AG08395 (cell line): ENCODE measurements at places on chromosomes 13 and 19.

- DNase-seq, result peak; percentile 97
Measured at GRCh38 chr19:11339254-11340098, at the start of gene RAB3D. Gene RAB3D, minus strand, starts transcription at chr19:11339657. Its CDS starts 2,258 bp downstream, at chr19:11337399.

GRCh38 chr13:39044536-39044935 is 6.3 kb downstream of the NHLRC3 start:
- DNase-seq, result no peak

DNA sequence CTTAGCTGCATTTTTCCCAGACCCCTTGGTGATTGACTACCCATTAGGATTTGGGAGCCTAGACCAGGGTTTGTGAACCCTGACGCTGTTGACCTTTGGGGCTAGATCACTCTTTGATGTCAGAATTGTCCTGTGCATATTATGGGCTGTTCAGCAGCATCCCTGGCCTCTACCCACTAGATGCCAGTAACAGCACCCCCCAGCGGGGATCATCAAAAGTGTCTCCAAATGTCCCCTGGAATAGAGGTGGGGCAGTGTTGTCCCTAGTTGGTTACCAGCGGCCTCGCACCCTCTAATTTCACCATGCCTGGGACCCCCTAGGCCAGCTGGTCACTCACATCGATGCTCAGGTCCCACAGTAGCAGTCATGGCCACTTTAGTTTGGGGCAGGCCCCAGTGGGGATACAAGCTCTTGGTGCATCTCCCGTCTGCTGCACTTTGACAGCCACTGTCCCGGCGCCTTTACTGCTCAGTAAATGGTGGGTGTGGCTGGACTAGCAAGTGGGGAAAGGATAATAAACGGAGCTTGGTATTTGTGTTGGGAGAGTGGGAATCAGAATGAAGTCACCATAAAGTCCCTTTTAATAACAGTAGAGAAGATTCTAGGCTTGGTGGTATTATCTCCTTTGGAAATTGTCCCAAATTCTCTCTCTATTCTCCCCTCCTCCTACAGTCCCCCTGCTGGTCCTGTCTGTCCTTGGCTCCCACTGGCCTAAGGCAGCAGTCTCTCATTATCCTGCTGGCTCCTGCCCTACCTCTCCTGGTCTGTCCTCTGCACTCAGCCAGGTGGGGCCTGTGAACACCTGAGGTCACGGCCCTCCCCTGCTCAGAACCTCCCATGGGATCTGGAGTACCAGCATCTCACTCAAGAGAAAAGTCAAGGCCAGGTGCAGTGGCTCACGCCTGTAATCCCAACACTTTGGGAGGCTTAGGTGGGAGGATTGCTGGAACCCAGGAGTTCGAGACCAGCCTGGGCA is 80.6 kb downstream of the SIPA1L3 start:
- DNase-seq, result no peak

- no peak for DNase-seq
Measured at GRCh38 chr19:48512504-48513288, 1.1 kb upstream of the LMTK3 start.

DNA sequence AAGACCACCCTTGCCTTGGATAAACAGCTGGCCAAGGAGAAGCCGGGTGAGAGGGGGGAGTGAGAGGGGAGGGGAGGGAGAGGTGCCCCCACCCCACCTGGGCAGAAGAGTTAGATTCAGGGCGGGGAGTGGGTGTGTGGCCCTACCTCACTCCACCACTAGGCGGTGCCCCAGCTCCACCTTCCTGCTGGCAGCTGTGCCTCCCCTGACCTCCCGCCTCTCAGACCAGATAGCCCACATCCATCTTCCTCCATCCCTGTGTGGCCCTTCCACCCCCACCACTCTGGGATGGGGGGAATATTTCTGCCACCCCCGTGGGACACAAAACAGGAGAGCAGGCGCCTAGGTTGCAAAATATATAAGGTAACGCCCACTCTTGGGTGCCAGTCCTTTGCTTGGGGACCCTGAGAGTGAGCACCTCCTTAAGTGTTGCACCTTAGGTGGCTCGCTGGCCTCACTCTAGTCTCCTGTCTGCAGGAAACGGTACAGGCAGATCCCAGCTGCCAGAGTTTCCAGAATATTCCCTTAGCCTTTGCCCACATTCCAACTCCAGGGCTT is 13.8 kb upstream of the EHD2 start:
- DNase-seq, result peak; percentile 68

GRCh38 chr19:19752760-19753403 is 20.0 kb upstream of the ZNF14 start:
- DNase-seq, result no peak

DNA sequence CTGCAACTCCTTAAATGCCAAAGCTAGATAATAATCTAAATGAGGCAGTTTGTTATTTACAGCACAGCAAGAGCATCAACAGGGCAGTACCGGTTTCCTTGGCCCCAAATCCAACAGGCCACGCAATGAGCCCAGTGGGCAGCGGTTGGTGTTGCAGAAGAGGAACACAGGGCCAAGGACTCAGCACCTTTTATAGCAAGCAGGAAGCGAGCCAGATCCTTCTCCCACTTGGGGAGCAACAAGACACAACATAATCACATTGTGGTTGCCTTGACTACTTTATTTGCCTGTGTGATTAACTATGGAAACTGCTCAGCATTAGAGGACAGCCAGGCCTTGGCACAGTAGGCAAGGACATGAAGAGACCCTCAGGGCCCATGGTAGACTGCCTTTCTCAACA is 67.1 kb upstream of the HTR2A start:
- DNase-seq, result no peak

DNA sequence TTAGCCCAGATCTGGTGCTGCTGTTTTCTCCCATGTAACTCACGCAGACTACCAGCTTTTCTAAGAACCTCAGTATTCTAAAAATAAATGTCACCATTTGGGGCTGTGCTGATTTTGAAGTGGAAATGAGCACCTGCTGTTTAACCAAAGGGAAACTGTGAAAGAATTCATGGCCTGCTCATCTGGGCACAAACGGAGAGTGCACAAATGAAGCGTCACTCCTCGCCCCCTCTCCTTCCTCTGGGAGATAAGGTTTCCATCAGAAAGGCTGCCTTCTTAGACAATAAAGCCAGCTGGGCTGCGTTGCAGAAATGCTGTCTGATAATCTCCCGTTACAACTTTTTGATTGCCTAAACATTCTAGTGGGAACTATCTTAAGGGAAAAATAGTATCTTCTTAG is 73.7 kb upstream of the SLC15A1 start:
- no peak for DNase-seq
